HuH-7 (cell line): ENCODE measurements at places on chromosomes 12 and 14.

DNA sequence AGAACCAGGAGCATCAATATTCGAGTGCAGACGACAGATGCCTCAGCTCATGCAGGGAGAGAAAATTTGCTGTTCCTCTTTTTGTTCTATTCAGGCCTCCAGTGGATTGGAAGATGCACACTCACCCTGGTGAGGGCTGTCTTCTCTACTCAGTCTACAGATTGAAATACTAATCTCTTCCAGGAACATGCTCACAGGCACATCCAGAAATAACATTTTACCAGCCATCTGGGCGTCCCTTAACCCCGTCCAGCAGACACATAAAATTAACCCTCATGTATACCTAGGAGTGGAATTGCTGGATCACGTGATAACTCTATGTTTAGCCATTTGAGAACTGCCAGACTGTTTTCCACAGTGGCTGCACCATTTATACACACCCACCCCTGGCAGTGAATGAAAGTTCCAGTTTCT lies 4.5 kb upstream of the OAS2 start:
- no peak for DNase-seq

GRCh38 chr12:54428050-54429013 lies 9.3 kb upstream of the ITGA5 start:
- DNase-seq, result no peak

GRCh38 chr14:75234173-75235115 lies 44.2 kb upstream of the FOS start:
- no peak for DNase-seq

DNA sequence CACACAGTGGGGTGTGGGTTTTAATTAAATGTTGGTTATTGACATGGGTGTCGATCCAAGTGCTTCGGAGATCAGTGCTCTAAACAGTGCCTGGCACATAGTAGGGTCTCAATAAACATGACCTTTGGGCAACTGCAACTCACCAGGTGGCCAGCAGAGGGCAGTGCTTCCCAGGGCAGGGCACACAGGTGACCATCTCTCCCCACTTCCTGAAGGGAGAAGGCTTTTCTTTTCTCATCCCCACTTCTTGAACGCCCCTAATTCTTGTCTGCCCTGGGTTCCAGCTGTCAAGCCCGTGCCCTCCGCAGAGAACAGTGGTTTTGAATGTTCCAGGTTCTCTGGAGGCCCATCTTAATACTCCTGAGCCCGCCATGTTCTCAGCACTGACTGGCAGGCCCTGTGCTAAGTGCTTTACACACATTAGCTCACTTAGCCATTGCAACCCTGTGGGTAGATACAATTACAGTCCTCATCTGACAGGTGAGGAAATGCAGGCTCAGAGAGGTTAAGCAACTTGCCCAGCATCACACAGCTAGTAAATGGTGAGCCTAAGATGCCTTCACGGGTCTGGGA lies 16.3 kb downstream of the RAPGEF3 start:
- peak; percentile 74 for DNase-seq

DNA sequence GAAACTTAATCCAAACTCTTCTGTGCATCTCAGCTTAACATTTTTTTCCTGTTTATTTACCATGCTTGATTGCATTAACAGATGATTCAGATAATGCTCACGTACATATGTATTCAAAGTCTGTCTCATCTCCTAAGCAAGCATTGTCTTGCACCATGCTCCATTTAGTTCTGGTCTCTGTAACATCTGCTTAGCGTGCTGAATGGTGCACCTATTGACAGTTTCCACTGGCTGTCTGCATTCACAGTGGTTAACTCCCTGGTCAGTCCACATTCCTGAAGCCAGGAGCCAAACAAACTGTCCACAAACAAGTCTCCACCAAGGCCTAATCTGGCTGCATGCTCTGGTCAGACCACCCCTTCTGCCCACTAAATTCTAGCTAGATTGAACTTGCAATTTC lies 83.9 kb downstream of the KNTC1 start:
- no peak for DNase-seq

GRCh38 chr14:92088494-92088893 lies 17.9 kb downstream of the ATXN3 start:
- no peak for DNase-seq

- no peak for DNase-seq
Observed at GRCh38 chr12:57429473-57430111, 1.3 kb downstream of the R3HDM2 start.

DNA sequence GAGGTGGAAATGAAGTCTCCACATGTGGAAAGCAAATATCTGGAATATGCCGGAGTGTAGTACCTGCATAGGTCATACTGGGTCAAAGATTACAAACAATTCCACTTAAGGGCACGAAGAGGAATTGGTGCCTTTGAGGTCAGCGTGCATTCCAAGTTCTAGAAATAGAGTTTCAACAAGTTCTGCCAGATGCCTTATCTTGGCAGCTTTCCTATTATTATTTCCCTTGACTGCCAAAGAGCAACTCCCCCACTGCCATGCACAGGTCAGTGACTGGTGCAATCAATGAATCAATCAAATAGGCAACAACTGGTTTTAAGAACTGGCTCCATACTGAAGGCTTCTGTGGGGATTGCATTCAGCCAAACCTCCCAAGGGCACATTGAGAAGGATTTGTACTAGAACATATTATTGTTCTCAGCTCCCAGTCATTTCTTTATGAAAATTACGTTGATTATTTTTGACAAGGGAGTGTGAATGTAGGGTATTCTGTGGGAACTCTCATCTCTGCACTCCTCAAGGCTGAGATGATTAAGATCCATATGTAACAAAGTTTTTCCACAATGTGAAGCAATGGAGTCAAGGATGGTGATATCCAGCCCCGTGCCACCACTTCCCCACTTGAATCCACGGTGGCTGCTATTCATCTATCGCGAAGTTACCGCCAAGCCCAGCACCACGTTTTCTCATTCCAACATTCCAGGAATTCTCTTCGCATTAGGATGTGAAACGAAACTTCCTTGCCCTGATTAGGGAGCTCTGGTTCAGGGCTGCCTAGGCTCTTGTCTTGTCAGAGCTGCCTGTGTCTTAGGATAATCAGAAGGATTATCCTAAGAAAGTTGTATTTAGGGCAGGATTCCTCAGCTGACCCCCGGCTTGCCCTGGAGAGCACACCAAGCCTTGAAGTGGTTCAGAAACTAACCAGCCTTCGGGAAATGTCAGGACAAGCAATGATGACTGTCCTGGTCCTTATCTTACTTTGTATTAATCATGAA lies 115.1 kb upstream of the PCED1B start:
- no peak for DNase-seq

DNA sequence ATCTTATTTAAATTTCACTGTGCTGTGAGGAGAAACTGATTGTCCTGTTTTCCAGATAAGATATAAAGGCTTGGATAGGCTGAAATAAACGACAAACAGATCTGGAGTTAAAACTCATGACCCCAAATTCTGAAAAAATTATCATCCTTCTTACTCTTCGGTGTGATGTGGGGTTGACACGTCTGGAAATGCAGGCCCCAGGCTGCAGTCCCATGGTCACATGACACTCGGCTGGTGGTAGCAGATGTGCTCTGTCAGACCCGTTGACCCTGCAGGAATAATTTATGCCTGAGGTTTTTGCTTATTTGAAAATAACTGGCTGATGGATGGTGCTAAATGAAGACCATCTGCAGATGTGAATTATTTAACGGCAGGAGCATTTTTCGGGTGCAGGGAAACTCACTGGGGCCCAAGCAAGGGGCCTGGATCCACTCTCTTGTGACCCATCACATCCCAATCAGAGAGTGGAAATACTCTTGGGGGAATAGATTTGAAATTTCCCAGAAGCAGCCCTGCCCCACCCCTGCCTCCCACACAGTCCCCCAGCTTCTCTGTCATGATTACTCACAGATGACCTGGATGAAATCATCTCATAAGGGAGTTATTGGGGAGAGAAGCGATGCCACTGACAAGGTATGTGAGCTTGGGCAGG lies 47.7 kb upstream of the CMKLR1 start:
- no peak for DNase-seq

DNA sequence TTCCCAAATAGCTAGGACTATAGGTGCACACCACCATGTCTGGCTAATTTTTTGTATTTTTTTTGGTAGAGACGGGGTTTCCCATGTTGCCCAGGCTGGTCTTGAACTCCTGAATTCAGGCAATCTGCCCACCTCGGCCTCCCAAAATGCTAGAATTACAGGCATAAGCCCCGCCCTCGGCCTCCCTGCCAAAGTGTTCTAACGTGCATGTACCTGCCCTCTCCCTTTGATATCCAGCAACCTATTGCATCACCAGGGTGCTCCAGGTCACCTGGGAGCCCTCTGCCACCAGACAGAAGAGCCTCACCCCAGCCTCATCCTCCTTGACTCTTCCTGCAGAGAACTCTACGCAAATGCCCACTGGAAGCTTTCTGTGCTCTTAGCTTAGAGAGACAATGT lies 2.2 kb upstream of the EML1 start:
- no peak for DNase-seq

DNA sequence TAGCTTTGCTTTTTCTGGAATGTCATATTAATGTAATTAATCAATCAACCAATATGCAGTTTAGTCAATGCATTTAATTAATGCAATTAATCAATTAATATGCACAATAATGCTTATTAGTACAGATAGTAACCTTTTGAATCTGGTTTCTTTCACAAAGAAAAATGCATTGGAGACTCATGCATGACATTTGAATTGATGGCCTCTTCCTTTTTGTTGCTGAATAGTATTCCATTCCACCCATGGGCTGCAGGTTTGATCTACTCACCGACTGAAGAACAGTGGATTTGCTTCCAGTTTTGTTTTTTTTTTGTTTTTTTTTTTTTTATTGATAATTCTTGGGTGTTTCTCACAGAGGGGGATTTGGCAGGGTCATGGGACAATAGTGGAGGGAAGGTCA lies 13.1 kb upstream of the GPR132 start:
- no peak for DNase-seq

- no peak for DNase-seq
Observed at GRCh38 chr12:46494424-46494823, 121.9 kb upstream of the SLC38A2 start.

DNA sequence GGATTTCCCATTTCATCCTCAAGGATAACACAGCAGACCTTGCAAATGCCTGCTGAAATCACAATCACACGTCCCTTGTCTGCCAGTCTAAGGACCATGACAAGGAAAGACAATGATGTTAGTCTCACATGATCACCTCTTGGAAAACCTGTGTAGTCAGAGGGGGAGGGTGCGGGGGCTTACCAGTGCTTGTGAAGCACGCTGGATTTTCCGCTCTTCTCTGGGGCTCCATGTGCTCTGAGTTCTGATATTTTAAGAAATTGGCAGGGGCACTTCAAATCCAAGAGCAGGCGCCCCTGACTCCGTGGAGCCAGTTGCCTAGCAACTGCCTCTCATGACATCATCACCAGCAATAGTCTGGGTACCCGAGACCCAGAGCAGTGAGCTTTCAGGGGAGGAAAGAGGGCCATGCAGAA lies 200.9 kb upstream of the C14orf180 start:
- no peak for DNase-seq

- DNase-seq, result no peak
Observed at GRCh38 chr14:61111209-61111665, 130.2 kb downstream of the SLC38A6 start.

- DNase-seq, result no peak
Observed at GRCh38 chr12:105315130-105315529, 15.4 kb upstream of the C12orf75 start.

- peak; percentile 45 for DNase-seq
Observed at GRCh38 chr12:12534166-12534866, 28.3 kb downstream of the DUSP16 start.

DNA sequence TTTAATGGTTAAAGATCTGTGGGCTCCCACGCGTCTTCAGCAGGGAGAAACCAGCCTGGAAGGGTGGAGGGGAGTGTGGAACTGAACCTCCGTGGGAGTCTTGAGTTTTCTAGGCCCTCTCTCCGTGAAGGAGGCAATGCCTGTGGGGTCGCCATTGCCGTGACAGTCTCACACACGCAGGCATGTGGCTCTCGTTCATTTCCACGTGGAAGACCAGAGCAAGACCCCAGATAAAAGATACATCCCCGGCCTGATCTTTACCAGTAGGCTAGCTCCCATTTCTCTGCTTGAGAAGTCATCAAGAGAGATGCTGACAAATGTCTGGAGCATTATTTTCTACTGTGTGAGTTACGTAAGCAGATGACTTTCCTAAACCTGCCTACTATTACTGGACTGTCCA lies 491.7 kb upstream of the LMO3 start:
- DNase-seq, result no peak

GRCh38 chr12:66776974-66777373 lies 98.1 kb upstream of the GRIP1 start:
- no peak for DNase-seq

DNA sequence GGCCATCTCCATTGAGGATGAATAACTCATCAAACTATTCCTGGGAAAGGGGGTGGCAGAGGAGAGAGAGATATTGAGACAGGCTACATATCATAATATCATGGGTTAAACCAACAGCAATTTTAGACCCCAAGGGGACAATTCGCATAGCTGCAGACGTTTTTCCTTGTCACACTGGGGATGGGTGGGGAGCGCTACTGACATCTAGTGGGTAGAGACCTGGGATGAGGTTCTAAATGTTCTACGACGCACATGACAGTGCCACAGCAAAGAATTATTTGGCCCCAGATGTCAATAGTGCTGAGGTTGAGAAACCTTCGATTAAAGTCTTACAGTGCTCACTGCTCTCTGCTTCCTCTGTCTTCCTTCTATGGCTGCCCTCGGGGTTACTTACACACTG lies 425.6 kb downstream of the NRXN3 start:
- DNase-seq, result no peak

DNA sequence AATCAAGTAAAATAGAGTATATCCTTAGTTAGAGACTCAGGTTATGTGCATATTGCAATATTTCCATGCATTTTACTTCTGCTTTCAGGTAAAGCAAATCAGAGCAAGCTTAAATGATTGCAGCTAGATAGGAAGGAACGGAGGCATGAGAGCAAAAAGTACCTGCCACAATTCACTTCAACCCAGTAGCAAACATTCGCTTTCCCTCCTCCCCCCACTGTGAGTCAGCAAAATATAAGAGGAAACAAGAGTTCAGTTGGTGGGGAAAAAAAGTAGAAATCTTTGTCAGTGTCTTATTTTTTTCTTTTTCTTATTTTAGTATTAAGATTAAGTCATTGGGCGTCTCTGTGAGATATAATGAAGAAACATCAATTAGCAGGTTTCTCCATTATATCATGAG lies 475.4 kb downstream of the NPAS3 start:
- no peak for DNase-seq

GRCh38 chr14:83960832-83961512 lies 1569.0 kb upstream of the FLRT2 start:
- DNase-seq, result no peak

DNA sequence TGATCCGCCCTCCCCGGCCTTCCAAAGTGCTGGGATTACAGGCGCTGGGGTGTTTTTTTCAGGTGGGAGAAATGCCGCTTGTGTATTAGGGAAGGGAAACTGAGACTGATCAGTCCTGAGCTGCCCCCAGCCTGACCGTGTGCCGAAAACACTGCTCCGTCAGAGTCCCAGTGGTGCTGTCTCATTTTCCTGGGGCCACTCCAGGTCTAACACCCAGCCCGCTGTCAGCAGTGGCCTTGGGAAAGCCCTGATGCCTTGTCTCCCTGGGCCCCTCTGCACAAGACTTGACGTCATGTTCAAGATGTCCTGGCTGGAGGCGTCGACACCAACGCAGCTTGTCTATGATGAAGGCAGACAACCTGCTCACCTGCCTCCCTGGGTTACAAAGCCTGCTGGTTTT lies 165.9 kb downstream of the RBM19 start:
- DNase-seq, result no peak

- no peak for DNase-seq
Observed at GRCh38 chr12:76554405-76555230, 5.0 kb downstream of the OSBPL8 start.

GRCh38 chr12:39675263-39675662 lies 55.7 kb upstream of the ABCD2 start:
- no peak for DNase-seq

- DNase-seq, result no peak
Observed at GRCh38 chr12:18580291-18580690, 157.5 kb downstream of the PLCZ1 start.

- peak; percentile 20 for DNase-seq
Observed at GRCh38 chr14:21191261-21191808, 35.5 kb upstream of the OR5AU1 start.
